ENCODE measurements at places on chromosomes 12 and 14. TPM values are rescaled to one million over a fixed set of nuclear protein-coding genes. Genes with fewer than 3 reads are reported as not detected.

Gene GRIN2B
- total RNA-seq, result not detected

Gene MTA1
- total RNA-seq, result 129 TPM

Gene RIN3
- 14.1 TPM for total RNA-seq

Gene PTPN6
- 10.9 TPM for total RNA-seq

Gene RHEBL1
- total RNA-seq, result 0.46 TPM

Gene NPC2
- 76.0 TPM for total RNA-seq

Gene TMEM63C
- 0.49 TPM for total RNA-seq

Gene ZNF10
- 10.5 TPM for total RNA-seq

Gene EFS
- total RNA-seq, result 2.3 TPM

Gene OR5AU1
- total RNA-seq, result not detected

Gene YY1
- total RNA-seq, result 43.9 TPM

Gene NID2
- total RNA-seq, result 50.5 TPM

Gene TAS2R9
- not detected for total RNA-seq

Measured in heart right ventricle (tissue), 16 donors.